NCI-H1694 (cell line): ENCODE measurements at places on chromosomes 1 and 21.

- DNase-seq: no peak
Measured at GRCh38 chr1:170749549-170749948, 85.6 kb downstream of the PRRX1 start.

DNA sequence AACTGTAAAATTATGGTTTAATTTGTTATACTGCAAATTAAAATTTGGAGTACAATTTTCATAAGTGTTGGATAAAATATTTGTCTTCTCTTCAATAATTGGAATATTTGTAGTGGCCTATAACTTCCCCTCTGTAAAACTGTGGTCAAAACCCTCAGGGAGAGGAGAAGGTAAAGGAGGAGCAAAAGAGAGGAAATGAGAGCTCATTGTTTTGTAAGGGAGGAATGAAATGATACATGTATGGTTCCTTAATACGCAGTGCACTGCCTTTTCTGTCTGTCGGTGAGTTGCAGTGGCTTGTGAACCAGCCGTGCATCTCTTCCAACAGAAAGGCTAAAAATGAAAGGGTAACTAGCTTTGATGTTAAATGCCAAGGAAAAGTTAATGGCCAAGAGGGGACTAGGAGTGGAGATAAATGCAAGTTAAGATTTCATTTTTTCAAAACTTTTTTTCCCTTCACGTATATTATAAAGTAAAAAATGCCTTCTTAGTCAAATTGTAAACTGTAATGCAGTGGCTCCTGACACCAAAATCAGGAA lies 26.4 kb downstream of the LRRC8D start:
- DNase-seq: no peak

- peak; percentile 52 for DNase-seq
Measured at GRCh38 chr1:43509007-43509739, 21.5 kb upstream of the PTPRF start.

- DNase-seq: no peak
Measured at GRCh38 chr1:221869779-221870178, 127.9 kb upstream of the DUSP10 start.
